Aortic smooth muscle cell (primary cell): ENCODE measurements at places on chromosomes 6 and 20. TPM values are rescaled to one million over a fixed set of nuclear protein-coding genes. Genes with fewer than 3 reads are reported as not detected.

Gene RAET1G
- total RNA-seq: 2.6 and 4.5 TPM in 2 replicates

Gene CRIP3
- total RNA-seq: 0.13 and 0.19 TPM in 2 replicates

Gene SLC16A10
- total RNA-seq: not detected in 2 replicates

Gene MLN
- not detected in 2 replicates for total RNA-seq

Gene STMND1
- total RNA-seq: not detected in 2 replicates

Gene C6orf52
- total RNA-seq: 0.31 and 0.66 TPM in 2 replicates

Gene CCM2L
- 0.37 and 0.53 TPM in 2 replicates for total RNA-seq

Gene TINAG
- not detected in 2 replicates for total RNA-seq

Gene MOCS3
- 6.3 and 6.9 TPM in 2 replicates for total RNA-seq

Gene SLC52A3
- total RNA-seq: not detected in 2 replicates

Gene EFCAB8
- total RNA-seq: 0.13 and 0.50 TPM in 2 replicates

Gene COL10A1
- total RNA-seq: under 0.01 TPM in 1 of 2 replicates, not detected in the other

Gene PTCRA
- 0.12 TPM in 1 of 2 replicates, not detected in the other for total RNA-seq

Gene RAET1E
- total RNA-seq: 0.56 and 1.8 TPM in 2 replicates

Gene NNAT
- 0.06 TPM in 1 of 2 replicates, not detected in the other for total RNA-seq
